ENCODE measurements at places on chromosomes 6 and 20.

DNA sequence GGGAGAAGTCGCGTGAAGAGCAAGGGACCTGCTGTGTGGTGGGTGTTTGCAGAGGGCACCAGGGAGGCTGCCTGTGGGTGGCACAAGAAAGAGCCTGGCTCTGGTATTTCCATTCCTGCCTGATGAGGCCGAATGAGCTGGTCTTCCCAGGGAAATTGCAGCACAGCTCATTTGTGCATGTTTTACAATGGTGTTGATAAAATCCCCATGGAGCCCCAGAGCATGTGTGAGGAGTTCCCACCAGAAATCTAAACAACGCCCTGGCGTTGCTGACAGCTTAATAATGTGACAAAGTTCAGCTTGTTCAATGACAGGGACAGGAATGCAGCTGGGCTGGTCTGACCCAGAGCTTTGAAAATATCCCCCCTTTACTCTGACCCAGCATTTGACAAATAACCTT is 135.5 kb downstream of the CLIC5 start:
- no peak for DNase-seq

GRCh38 chr20:8608470-8608869 is 460.4 kb upstream of the PLCB4 start:
- no peak for DNase-seq

DNA sequence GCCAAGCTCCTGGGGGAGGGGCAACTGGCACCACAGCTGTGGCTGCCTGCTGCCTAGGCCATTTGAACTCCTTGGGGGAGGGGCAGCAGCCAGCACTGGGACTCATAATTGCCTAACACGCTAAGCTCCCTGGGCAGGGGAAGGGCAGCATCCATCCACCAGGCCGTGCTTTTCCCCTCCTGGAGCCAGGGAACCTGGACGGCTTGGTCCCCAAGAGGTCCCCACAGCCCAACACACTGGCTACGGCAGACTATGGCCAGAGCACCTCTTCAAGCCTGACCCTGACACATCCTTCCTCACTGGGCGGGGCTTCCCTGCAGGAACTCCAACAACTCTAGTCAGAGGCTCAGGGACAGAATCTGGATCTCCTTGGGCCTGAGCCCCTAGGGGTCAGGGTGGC is 269.4 kb downstream of the RNF144B start:
- DNase-seq, result no peak

DNA sequence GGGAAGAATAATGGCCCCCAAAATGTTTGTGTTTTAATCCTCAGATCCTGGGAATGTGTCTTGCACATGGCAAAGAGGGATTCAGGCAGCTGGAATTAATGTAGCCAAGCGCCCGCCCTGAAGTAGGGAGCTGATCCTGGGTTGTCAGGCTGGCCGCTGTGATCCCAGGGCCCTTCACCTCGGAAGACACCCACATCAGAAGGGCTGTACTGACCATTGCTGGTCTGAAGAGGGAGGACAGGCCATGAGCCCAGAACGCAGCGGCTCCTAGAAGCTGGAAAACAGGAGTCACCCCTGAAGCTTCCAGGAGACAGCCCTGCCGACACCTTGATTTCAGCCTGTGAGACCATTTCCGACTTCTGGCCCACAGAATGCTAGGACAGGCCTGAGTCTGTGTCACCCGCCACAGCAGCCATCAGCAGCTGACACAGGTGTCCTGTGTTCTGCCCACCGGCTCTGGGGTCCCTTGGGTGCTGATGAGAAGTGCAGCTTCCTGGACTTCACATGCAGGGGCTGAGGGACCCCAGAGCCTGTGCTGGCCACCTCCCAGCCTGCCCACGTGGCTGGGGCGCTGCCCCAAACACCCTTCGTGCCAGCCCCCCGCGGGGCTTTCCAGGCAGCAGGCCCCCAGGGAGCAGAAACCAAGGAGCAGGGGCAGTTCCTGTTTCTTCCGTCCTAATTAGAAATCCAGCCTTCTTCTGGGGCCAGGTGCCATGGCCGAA is 86.3 kb downstream of the ERMARD start:
- DNase-seq, result no peak

- no peak for DNase-seq
Measured at GRCh38 chr6:136599329-136600011, 49.2 kb upstream of the MAP7 start.

- DNase-seq, result no peak
Measured at GRCh38 chr6:106685833-106686232, 56.5 kb downstream of the QRSL1 start.

GRCh38 chr6:89589297-89590025 is 49.1 kb downstream of the LYRM2 start:
- no peak for DNase-seq

GRCh38 chr6:132401618-132402285 is 477 bp upstream of the MOXD1 start:
- DNase-seq, result no peak

- DNase-seq, result no peak
Measured at GRCh38 chr20:47956268-47956995, 171.2 kb upstream of the SULF2 start.

All from head of caudate nucleus (tissue), 42 donors.